ENCODE measurements at places on chromosomes 16 and 17.

DNA sequence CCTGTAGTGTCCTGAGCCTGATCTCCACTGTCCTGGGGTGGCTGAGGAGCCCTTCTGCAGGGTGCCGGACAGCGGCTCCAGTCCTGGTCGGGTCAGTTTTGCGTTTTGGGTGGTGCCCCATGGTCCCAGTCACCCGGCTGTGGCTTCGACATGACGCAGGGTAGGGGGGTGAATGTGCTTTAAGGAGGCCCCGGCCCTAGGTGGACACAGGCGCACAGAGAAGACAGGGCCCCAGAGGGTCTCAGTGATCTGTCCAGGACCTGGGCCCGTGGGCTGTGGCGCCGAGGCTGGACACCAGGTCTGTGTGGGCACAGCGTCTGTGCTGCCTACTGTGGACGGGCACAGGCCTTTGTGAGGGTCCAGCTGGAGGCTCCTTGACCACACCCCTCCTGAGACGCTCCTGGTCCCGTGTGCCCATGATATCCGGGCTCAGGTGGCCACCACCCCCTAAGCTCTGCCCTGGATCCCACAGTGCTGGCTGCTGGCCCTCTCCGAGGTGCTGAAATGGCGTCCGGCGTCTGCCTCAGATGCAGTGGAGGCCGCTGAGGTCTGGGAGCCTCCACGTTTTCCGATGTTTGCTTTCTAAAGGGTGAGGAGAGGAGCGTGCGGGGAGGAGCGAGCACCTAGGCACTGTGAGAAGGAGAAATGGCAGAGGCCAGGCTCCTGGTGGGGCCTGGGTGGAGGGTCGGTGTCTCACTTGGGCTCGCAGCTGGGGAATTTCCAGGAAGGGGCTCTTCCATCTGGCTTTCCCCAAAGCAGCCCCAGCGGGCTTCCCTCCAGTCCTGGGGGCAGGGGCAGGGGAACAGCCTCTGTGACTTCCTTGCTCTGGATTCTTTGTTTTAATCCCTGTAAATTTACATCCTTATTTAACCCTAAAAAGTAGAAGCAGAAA, 56.1 kb upstream of the ACSF3 start:
- DNase-seq, result peak; percentile 29

- DNase-seq, result no peak
Observed at GRCh38 chr17:45396496-45397205, 36.0 kb downstream of the ARHGAP27 start.

DNA sequence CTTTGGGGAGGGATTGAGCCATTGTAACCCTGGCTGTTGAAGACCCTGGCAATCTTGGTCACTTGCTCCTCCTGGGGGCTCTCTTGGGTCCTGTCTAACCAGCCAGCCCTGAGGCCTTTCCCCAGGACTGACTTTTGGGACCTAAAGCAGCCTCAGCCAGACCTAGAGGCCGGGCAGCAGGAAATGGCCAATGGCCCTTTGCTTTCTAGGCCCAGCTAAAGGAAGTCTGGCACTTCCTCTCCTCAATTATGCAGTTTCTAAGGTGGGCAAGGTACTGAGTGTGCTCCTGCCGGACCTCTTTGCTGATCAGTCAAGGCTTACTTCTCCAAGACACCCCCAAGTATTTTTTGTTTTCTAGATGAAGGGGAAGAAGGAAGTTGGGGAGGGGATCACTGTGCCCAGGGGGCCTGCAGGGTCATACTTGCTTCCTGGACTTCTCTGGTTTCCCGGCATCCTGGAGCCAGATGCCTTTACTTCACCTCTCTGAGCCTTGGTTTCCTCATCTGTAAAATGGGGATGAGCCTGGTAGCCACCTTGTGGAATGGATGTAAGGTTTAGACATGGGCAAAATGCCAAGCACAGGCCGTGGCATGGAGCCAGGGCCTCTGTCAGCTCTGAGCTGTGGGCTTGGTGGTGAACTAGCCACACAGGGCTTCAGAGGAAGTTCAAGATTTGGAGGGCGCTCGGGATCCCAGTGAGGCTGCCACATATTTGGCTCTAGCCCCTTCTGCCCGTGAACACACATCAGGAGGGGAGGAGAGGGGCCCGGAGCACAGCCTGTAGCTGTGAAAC, 8.6 kb downstream of the CX3CL1 start:
- DNase-seq, result peak; percentile 11

DNA sequence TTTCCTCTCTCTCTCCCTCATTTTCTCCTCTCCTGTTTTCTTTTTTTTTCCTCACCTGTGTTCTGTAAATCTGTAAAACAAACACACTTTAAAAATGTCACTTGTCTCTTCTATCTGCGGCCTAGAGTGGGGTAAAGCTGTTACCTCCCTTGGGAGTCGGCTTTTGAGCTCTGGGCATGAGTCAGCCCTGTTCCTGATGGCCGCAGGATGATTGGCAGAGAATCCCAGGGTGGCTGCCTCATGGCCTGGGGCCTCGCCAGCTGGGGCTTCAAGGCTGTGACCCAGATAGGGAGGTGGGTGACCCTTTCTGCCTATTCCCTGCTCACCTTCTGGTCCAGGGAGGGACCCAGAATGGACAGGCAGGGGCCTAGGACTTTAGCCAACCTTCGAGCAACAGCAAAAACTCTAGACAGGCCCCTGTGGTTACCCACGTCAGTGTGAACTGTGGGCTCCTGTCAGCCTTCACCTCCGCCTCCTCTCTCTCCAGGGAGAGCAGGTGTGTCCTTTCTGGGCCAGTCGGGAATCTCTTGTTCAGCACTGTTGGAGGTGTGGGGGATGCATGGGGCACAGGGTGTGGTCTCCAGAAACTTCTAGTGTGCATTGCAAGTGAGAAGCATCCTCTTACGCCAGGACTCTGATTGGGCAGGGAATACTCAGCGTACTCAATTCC, 87.4 kb downstream of the RAP1GAP2 start:
- no peak for DNase-seq

DNA sequence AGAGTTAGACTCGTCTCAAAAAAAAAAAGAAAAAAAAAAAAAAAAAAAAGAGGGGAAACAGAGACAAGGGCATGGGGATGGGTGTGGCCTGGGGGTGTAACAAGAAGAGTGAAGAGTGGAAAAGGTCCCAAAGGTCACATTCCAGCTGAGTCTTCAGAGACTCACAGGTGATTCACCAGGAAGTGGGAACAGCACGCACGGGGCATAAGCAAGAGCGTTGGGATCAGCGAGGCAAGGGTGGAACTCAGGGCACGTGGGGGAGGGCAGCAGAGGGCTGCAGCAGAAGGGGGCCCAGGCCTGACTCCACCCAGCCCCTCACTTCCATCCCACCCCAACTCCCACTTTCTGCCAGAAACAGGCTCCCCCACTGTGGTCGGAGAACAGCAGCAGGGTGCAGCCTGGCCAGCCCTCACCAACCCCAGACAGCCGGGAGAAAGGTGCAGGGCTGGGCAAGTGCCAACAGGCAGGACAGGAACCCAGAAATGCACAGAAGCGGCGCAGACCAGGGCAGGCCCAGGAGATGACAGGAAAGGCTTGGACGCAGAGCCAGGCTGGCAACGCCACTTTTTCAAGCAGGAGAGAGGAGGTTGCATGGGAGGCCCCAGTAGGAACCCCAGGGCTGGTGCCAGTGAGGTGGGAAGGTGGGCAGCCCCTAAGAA, 3.3 kb downstream of the MEAK7 start:
- no peak for DNase-seq

GRCh38 chr17:40458851-40459482, 15.7 kb downstream of the IGFBP4 start:
- no peak for DNase-seq

DNA sequence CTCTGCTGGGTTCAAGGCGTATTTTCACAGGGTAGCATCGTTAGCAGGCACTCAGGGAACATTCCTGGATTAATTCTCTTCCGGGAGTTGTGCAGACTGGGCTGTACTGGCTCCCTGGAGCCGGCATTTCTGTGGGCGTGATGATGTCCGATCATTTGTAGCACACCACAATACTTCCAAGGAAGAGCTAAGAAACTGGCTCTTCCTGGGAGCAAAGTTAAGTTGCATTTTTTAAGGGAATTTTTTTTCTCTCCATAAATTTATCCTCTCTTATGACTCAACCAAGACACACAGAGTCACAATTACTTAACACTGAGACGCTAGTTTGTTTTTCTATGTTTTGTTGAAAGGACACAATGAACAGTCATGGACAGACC, 211.6 kb upstream of the FOXF1 start:
- no peak for DNase-seq

- no peak for DNase-seq
Observed at GRCh38 chr17:78240012-78240655, 8.7 kb downstream of the TMEM235 start.

DNA sequence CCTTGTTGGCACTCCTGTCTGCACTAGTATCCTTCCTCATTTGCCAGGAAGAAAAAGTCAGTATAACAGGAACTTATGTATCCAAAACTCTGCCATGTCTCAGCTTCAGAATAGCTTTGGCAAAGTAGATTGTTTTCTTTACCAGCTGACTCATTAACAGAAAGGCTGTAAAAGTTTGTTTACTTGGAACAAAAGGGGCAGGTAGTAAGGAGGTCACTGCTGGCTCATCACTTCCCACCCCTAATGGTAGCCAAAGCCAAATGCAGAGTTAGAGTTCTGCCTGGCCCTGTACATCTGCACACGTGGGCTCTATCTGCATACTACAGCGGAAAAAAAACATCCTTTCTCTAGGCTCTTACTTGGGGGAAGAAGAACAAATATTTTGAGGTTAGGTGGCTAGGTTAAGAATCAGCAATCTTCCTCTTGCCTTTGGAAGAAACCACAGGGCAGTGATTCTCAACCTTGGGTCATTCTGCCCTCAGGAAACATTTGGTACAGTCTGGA, 90.9 kb upstream of the BCAR1 start:
- no peak for DNase-seq

- no peak for DNase-seq
Observed at GRCh38 chr17:39114723-39115122, 36.7 kb downstream of the PLXDC1 start.

GRCh38 chr17:44323359-44324091, 1.1 kb downstream of the SLC25A39 start:
- no peak for DNase-seq

- DNase-seq, result no peak
Observed at GRCh38 chr17:68961214-68961882, 6.2 kb upstream of the ABCA8 start.

- DNase-seq, result no peak
Observed at GRCh38 chr16:61969077-61969382, 67.2 kb downstream of the CDH8 start.

DNA sequence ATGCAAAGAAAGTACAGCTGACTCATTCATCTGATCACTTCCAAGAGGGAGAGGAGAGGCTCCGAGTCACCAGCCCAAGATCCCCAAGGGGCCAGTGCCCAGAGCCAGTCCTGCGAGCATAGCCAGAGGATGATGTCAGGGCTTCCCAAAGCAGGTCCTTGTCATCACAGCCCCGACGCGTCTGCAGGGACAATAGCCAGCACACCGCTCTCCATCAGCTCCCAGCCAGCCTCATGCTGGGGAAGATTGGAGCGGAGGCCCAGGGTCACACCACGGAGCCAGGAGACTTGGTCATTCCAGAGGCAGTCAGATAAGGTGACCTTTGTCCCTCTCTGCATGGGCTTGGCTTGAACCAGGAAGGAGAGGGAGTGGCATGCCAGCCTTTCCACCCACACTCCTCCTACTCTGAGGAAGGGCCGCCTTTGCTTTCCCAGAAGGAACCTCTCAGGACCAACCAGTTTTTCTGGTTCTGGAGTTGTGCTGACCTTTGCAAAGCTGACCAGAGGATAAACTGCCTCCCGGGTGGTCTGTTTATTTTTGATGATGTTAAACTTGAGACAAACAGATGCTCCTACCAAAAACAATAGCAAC, 58.3 kb upstream of the ARHGAP44 start:
- no peak for DNase-seq

DNA sequence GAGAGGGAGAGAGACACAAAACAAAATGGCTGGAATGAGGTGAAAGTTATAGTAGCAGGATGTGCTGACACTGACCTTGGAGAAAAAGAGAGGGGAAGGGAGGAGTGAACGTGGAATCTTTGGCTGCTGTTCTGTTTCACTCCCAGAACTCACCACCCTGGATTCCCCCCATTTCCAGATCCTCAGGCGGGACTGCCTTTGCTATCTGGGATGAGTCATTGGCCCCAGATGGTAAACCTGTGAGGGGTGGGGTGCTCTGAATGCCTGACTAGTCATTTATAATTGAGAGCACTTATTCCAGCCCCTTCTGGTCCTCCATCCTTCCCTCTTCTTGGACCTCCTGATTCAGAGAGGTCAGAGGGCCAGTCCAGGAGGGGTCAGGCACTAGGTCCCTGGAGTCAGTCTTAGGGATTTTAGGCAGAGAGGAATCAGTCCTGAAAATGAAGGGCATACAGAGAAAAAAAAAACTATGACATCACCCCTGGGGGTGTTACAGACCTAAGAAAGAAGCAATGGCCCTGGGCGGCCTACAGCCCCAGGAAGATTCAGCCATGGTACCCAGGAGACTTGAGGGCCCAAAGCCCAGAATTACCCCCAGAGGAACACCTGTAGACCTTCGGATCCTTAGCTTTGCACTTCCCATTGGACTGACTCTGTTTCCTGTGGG, 2.2 kb upstream of the ZG16 start:
- no peak for DNase-seq

- no peak for DNase-seq
Observed at GRCh38 chr17:30788918-30789317, 35.6 kb downstream of the CRLF3 start.

DNA sequence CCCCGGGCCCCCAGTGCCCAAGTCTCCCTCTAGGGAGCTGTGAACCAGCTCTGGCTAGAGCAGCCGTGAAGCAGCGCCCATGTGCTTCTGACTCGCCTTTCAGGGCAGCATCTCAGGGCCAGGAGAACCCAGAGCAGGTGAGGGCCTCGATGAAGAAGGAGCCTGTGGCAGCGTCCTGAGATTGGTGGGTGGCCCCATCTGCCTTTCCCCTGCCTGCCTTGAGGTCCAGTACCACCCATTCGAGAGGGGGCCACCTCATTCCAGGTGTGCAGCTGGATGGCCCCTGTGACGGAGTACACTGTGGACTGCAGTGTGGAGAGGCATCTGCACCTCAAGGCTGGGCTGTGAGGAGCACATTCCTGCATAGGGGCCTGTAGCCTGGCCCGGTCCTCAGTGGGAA, 167.3 kb upstream of the ZNF267 start:
- DNase-seq, result no peak

DNA sequence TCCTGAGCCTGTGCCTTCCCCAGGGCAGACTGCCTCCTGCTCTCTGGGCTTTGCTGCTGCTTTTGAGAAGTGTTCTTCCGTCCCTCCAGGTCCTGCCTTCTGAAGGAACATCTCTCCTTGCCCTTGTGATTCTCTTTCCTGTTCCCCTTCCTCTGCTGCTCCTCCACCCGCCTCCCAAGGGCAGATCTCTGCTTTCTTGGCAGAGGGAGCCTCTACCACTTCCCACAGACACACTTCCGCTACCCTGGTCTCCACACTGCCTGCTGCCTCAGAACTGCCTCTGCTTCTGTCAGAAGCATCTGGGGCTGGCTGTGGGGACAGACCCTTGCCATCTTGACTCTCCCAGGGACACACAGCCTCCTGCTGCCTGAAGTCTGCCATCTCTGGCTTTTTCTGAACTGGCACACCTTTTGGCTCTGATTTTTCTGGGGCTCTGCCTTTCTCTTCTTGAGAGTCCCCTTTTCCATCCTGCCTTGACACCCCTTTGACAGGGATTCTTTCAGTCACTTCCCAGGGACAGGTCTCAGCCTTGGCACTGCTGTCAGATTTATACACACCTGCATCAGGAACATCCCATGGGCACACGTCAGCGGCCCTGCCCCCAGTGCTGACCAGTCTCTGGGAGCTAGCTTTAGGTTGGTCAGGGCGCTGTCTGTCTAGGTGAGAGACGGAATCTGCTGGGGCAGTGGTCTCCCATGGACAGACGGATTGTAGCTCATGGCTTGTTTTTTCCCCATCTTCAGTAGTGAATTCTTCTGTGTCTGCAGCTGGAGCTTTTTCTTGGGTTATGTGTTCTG, 16.6 kb downstream of the GPR179 start:
- DNase-seq, result no peak

GRCh38 chr16:85607321-85607765, 5.8 kb upstream of the GSE1 start:
- DNase-seq, result no peak

- DNase-seq, result no peak
Observed at GRCh38 chr17:17946093-17946492, 26.1 kb downstream of the TOM1L2 start.

Data from CD4-positive, alpha-beta T cell treated with Interleukin-6 for 4 hours (primary cell).